ENCODE measurements at places on chromosomes 7 and 10.

- no peak for DNase-seq
Observed at GRCh38 chr10:53479365-53479764, 706.8 kb upstream of the MBL2 start.

GRCh38 chr10:35959252-35959651, 317.2 kb upstream of the FZD8 start:
- DNase-seq = no peak

GRCh38 chr10:129773359-129773990, 190.6 kb downstream of the EBF3 start:
- no peak for DNase-seq

- DNase-seq = no peak
Observed at GRCh38 chr10:70055550-70055949, 2.9 kb downstream of the MACROH2A2 start.

GRCh38 chr10:10727812-10728211, 289.9 kb upstream of the CELF2 start:
- no peak for DNase-seq

DNA sequence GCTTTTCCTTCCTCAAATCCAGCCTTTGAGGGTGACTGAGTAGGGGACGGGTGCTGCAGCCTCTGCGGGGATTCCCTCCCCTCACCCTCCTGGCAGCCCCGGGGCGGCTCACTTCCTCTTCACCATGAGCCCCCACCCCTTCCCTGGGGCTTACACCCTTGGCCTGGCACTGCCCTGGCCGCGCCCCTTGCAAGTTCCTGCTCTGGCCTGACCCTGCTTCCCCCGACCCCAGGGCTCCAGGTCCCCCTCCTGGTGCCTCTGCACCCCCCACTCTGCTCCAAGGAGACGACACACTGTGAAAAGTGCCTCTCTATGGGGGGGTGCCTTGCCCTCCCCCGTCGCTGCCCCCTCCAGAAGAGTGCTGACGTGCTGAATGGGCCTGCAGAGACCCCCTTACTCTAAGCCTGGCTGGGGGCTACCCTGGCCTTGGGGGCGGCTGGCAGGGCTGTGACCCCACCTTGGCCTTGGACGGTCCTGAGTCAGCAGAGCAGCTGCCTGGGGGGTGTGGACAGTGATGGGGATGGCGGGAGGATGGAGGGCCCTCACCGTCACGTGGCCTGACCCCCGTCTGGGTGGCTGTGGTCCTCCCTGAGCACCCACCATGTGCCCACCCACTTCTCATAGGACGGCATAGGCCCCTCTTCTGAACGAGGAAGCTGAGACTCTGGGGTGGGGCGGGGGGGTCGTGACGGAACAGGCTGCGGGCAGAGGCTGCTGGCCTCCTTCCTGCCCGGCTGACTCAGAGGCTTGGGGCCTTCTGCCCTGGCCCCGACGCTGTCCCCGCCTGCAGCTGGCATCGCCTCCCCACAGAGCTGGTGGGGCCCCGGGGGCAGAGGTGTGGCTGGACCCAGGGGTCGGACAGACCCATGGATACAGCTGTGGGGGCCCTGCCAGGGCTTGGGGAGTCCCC, 9.8 kb downstream of the LFNG start:
- DNase-seq = no peak

DNA sequence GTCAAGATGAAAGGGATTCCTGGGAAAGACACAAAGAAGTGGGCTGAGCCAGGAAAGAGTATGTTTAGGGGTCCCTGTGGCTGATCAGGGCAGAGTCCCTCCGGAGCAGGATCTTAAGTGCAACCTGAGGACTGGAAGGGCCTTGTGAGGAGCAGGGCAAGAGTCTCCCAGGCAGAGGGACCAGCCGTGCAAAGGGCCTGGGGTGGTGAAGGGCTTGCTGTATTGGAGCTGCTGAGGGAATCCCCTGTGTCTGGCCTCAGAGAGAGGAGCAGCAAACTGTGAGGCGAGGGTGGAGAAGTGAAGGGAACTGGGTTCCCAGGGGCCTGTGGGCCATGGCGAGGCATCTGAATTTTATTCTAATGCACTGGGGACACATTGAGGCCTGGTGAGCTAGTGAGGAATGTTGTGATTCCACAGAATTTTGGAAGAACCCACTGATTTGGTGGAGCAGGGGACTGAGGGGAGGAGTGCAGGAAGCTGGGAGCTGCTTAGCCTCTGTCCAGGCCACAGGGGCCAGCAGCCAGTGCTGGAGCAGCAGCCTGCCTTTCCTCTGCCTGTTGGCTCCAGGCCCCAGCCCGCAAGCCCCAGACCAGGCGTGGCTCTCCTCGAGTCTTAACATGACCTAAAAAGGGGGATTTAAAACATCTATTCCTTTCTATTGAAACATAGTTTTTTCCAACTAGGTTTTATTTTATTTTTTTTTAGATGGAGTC, 138.4 kb upstream of the IGFBP3 start:
- no peak for DNase-seq

DNA sequence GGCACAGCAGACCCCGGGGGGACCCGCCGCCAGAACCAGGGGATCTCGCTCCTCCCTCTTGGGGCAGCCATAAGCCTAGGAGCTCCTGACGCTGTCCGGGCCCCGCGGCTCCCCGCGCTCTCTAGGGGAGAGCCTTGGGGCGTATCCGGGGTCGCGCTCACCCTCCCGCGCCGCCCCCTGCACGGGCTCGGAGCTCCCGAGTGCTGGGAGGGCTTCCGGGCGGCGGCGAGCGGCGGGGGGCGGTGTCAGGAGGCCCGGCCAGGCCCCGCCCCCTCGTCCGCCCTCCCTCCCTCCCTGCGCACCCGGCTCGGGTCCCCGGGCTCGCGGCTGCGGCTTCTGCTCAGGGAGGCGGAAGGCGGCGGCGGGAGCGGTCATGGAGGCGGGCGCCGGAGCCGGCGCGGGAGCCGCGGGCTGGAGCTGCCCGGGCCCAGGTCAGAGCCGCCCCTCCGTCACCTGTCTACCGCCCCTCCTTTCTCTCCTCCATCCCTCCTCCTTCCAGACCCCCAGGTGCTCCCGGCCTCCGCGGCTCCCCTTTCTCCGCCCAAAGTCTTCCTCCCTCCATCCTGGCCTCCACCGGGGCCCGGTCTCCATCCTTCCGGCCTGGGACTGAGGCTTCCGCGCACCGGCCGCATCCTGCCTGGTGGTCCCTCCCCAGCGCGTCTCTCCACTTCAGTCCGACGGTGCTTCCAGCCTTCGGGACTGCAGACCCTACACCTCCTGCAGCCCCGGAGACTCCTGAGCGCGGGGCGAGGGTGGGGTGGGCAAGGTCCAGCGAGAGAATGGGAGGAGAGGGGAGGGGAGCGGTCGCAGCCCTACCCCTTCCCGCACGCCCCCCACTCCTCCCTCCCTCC, at the start of gene CCDC136:
CCDC136 (plus strand) TSS at position 848 of the 851 bp plus-strand sequence. CDS start 444 bp downstream, outside the sequence.
- no peak for DNase-seq

GRCh38 chr10:118259288-118259906, 82.7 kb downstream of the FAM204A start:
- no peak for DNase-seq

GRCh38 chr10:11170574-11170973, 152.9 kb downstream of the CELF2 start:
- no peak for DNase-seq

GRCh38 chr7:159095979-159096411, 48.7 kb downstream of the VIPR2 start:
- DNase-seq = no peak

DNA sequence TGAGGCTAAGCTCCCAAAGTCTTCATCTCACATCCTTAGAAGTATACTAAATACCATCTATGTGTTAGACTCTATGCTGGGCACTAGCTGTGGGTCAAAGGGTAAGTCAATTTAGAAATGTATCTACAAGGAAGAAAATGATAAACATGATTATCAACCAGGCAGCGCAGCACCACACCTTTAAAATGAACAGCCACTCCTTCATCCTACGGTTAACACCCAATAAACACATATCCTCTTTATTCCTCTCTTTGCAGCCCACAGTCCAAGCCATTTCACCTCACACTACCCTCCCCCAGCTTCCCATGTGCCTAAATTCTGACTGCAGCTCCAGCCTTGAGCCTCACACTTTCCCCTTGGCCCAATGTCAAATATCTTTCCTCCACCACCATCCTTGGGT, 362.6 kb downstream of the FGFR2 start:
- no peak for DNase-seq

- DNase-seq = no peak
Observed at GRCh38 chr10:95758351-95759025, 2.5 kb downstream of the ENTPD1 start.

DNA sequence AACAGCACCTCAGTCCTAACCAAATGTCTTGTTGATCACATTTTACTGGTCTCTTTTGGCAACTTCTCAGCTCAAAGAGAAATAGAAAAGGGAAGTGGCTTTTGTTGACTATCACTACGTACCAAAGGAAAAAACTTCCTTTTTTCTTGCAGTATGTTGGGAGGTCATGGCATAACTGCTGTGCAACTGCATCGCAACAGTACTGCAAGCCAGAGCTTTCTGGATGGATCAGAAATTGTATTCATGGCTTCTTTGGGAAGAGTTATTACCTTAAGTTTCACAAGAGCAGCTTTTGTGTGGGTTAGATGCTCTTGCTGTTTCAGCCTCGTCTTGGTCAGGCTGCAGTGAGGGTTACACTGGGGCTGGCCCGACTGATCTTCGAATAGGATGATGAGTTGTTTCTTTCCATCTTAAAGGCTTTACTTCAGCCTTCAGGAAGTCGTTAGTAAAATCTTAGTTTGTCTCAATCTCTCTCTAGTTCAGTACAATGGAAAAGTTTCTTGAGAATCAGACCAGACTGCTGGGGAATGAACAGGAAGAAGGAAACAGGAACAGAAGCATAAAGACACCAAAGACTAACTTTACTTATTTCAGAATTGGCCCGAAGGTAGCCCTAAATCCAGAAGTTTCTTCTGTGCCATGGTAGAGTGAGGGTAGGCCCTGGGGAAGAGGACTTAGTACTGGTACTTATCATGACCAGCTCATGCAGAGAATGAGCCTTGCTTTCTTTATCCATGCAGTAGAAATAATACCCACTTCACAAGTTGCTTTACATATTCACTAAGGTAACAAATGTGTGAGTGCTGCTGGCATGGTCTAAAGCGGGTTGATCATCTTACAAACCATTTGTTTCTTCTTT, 153.6 kb downstream of the CELF2 start:
- DNase-seq = no peak

GRCh38 chr7:131927770-131928423, 371.5 kb upstream of the PODXL start:
- DNase-seq = no peak

DNA sequence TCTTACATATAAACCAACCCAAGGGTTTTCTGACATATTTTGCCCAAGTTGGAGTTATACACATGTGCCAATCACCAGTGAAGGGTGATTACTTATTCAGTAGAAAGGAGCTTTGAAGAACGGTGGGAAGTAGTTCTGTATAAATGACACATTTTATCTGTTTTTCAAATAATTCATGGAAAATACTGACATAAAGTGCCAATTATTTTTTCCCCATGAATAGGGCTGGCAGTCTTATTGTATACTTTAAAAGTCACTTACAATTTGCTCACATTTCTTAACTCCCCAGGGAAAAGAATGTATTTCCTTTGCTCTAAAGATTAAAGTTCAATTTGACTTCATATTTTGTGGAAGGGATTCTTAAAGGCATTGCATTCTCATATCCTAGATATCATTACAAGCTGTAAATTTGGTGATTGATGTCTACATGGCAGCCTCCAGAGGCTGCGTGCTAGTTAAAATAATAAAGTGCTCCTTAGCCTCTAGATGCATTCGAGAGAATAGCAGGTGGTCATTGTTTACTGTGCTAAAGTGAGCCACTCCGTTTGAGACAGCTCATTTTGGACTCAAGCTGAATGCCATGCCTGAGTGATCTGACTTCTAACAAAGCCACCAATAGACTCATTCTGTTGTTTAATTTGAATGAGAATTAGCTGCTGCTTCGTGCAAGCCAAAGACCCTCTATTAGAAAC, 148.8 kb upstream of the NRP1 start:
- DNase-seq = no peak

GRCh38 chr7:29329686-29330085, 135.1 kb downstream of the CHN2 start:
- no peak for DNase-seq

Measured in GM04504 (cell line).